ENCODE measurements at places on chromosomes 7 and 10.
A peak's percentile ranks its signal among the peaks of the same experiment; 100 is the strongest.

DNA sequence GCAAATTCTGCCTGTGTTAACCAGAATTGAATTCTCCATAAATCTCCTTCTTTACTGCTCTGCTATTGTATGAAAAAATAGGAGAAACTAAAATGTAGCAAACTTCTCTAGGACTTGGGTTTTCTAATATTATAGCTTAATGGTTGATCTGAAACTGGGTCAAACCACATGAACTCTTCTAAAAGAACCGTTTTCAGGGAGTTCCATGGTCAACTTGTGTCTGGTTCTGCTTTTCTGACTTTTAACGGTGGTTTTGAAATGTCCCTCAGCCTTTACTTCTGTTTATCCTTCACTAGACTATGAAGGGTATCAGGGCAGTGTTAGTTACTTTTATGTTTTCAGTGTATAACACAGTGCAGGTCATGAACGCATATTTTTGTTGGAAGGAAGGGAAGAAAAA is 242.2 kb downstream of the TSPAN12 start:
- H3K36me3 ChIP-seq = no peaks in the 10 kb centered on the region
- no peak for DNase-seq
- no peaks in the 10 kb centered on the region for H3K27me3 ChIP-seq
- no peak overlapping the region for H3K4me3 ChIP-seq
- no peaks in the 10 kb centered on the region for H3K4me1 ChIP-seq
- H3K27ac ChIP-seq = no peak overlapping the region

GRCh38 chr10:85858776-85859515 is 507.6 kb downstream of the GRID1 start:
- no peaks in the 10 kb centered on the region for H3K27me3 ChIP-seq
- H3K36me3 ChIP-seq = no peaks in the 10 kb centered on the region
- no peak overlapping the region for H3K4me3 ChIP-seq
- H3K4me1 ChIP-seq = no peaks in the 10 kb centered on the region

GRCh38 chr7:155864991-155865690 is 52.9 kb upstream of the SHH start:
- no peak overlapping the region for H3K4me3 ChIP-seq
- peaks cover 4% of the 10 kb centered on the region for H3K27me3 ChIP-seq
- no peaks in the 10 kb centered on the region for H3K36me3 ChIP-seq
- H3K4me1 ChIP-seq = peaks cover 10% of the 10 kb centered on the region

DNA sequence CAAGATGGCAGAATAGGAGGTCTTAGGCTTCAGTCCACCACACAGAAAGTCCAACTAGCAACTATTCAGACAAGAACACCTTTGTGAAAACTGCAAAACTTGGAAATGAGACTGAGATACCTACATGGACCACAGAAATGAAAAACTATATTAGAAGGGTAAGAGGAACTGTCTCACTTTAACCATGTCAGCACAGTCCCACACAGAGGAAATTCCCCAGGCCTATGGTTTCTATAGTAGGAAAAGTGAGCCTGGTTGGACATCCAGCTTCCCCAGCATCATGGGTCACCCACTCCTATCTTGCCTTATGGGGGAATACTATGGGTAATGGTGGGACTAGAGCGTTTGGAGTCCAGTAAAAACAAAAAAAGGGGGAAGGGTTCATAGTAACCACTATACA is 38.8 kb upstream of the CDK6 start:
- H3K4me1 ChIP-seq = no peaks in the 10 kb centered on the region
- DNase-seq = no peak
- no peak overlapping the region for H3K27ac ChIP-seq
- H3K36me3 ChIP-seq = no peaks in the 10 kb centered on the region

- H3K27me3 ChIP-seq = no peaks in the 10 kb centered on the region
- H3K4me3 ChIP-seq = no peak overlapping the region
- H3K36me3 ChIP-seq = no peaks in the 10 kb centered on the region
- no peak for DNase-seq
- no peak overlapping the region for H3K27ac ChIP-seq
Observed at GRCh38 chr7:132395361-132395760, 180.9 kb downstream of the PLXNA4 start.

DNA sequence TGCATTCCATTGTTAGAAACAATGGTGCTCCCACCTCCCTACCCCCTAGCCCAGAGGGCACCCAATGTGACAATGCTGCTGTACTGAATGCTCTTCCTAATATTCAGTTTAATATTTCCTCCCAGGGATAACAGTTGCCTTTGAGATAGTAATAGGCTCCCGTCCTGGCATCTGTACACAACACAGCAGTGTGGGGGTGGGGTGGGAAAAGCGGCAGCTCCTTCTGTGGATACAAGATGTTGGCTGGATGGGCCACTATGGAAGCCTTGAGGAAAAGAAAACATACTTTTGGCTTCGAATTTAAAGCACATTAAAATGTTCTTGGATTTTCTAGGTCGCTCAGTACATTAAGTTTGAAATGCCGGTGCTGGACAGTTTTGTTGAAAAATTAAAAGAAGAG is 9.2 kb upstream of the ZNF22 start:
- H3K36me3 ChIP-seq = peaks cover 41% of the 10 kb centered on the region
- no peak overlapping the region for H3K27ac ChIP-seq
- H3K4me1 ChIP-seq = peaks cover 17% of the 10 kb centered on the region

GRCh38 chr7:154409703-154410311 is 357.6 kb downstream of the DPP6 start:
- DNase-seq = peak; percentile 1
- H3K36me3 ChIP-seq = no peaks in the 10 kb centered on the region
- H3K4me3 ChIP-seq = no peak overlapping the region

DNA sequence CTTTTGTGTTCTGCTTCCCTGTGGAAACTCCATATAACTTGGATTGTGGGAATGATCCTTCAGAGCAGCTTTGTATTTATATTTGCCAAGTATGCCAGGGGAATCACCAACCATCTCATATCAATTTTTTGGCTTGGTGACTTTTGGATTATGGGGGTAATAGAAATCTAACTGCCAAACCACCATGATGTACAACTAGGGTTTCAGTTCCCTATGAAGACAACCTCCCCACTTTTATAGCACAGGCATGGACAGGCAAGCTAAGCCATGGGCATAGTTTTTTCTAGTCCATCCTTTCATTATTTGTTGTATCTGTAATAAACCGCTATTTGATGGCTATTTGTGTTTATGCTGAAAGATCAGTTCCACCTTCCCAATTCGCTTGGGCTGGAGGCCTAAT is 17.7 kb downstream of the NPY start:
- no peak for DNase-seq
- no peaks in the 10 kb centered on the region for H3K4me1 ChIP-seq
- H3K27me3 ChIP-seq = no peaks in the 10 kb centered on the region
- H3K27ac ChIP-seq = no peak overlapping the region
- no peaks in the 10 kb centered on the region for H3K36me3 ChIP-seq

DNA sequence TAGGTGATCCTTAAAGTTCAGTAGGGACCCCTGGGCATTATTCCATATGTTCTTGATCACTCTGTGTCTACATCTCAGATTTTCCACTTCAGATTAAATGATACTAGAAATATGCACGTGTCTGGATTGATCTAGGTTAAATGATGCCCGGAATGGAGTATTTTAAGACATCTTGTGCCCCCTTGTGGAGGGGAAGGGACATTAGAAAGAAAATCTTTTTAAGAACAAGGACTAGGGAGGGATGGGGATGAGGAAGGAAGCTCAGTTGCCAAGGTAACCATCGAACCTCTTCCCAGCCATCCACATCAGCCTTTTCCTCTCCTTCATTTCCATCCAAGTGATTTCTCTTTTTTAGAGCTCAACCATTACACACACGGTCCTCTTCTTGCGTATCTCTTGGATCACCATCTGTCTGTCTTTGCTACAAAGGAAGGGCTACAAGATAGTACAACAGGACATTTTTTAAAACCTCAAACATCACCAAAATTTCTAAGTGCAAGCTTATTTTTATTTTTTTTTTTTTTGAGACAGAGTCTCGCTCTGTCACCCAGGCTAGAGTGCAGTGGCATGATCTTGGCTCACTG is 40.5 kb downstream of the PRSS2 start:
- DNase-seq = peak; percentile 64
- H3K27ac ChIP-seq = no peak overlapping the region
- H3K4me3 ChIP-seq = no peak overlapping the region
- no peaks in the 10 kb centered on the region for H3K36me3 ChIP-seq

DNA sequence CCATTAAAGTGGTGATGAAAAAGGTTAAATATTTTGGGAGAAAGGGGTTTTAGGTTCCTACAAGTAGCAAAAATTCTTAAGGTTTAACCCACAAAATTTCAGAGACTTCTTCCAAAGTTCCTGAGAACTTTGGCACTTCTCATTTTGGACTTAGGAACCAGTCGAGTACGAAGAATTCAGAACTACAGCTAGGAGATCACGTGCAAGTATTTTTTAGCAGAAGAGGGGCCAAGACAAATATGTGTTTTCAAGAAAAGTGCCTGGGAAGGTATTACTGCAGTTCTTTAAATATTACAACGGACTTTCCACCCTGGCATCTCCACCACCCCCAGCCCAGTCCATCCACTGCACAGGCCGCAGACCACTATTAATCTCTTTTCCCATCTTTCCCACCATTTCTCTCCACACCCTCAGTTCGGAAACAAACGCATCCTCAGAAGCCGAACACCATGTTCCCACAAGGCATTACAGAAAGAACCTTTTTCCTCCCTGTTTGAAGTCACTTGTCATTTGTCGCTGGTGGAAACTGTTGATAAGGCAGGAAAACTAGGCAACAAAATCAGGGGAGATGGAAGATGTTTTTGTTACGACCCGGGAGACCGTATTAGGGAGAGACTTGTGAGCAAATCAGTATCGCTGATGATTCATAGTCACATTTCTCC is 7.1 kb downstream of the INHBA start:
- peaks cover 23% of the 10 kb centered on the region for H3K36me3 ChIP-seq
- no peaks in the 10 kb centered on the region for H3K27me3 ChIP-seq
- H3K4me3 ChIP-seq = peak overlapping the region; percentile 87
- peaks cover 15% of the 10 kb centered on the region for H3K4me1 ChIP-seq

DNA sequence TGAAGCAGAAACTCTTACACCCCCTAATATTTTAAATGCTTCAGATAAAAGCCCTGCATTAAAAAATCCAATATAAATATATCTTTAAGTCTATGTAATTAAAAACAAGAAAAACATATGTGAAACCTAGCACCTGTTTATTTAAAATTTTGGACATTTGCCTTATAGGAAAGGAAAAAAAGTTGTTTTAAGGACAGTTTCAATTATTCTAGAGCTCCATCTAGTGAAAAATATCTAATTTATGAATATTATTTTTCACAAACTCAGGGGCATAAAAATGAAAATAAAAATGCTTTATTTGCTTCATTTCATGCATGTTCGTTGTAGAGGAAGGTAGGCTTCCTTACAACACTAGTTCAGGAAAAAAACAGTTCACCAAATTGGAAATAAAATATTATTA is 26.1 kb downstream of the ENKUR start:
- H3K4me3 ChIP-seq = no peak overlapping the region
- no peak overlapping the region for H3K27ac ChIP-seq
- H3K27me3 ChIP-seq = no peaks in the 10 kb centered on the region

DNA sequence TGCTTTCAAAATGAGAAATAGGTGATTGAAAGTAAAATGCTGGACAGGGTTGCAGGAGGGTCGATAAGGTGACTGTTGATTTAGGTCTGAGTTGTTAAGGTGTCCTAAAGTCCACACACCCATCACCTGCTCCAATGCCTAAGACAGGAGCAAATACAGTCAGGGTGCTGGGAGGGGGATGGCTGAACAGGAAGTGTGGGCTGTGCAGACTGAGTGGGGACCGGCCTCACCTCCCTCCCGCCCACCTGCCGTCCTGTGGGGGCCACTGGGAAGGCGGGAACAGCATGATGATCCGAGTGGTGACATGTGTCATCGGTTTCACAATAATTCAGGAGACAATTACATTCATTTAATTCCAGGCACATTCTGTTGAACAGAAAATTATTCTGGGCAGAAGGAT is 260.8 kb downstream of the DNAJB6 start:
- H3K27me3 ChIP-seq = no peaks in the 10 kb centered on the region
- H3K36me3 ChIP-seq = no peaks in the 10 kb centered on the region
- no peaks in the 10 kb centered on the region for H3K4me1 ChIP-seq
- H3K4me3 ChIP-seq = no peak overlapping the region

GRCh38 chr7:5578495-5578894 is 154.9 kb upstream of the TNRC18 start:
- H3K27ac ChIP-seq = no peak overlapping the region
- H3K4me1 ChIP-seq = peaks cover 18% of the 10 kb centered on the region

DNA sequence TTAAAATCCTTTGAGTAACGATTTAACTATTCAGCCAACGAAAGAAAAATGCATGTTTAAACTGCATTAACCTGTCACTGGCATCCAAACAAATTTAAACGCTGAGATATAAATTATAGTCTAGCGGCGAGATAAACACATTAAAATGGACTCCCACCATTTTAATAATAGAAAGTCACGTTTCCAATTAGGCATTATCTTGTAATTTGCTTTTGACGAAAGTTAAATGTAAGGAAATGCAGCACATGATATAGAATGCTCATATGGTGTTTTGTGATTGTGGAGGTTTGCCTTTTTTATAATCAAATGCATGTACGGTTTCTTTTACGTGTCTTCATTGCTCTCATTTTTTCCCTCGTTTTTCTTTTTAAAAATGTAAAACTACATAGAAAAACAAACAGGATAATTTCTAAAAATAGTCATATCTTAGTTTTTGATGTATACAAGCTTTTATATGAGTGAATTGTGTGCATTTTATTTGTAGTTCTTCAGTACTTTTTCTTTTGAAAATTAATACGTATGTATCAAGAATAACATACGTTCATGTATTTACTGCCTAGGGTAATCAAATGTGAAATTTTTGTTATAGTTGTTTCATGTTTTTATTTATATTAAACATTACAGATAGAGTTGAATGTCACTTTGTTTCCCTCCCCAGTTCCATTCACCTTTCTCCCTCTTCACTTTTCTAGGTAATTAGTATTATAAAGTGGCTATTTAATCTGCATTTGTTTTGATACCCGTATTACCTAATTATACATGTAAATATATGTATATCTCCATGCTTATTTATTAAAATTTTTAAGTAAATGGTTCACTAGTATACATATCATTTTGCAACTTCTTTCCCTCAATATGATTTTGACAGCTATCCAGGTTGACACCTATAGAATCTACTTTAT is 1.1 kb upstream of the KLF14 start:
- H3K27ac ChIP-seq = no peak overlapping the region
- DNase-seq = no peak
- peaks cover 6% of the 10 kb centered on the region for H3K4me1 ChIP-seq
- no peak overlapping the region for H3K4me3 ChIP-seq
- H3K27me3 ChIP-seq = peaks cover 54% of the 10 kb centered on the region
- H3K36me3 ChIP-seq = no peaks in the 10 kb centered on the region

GRCh38 chr7:68063171-68063570 is 1066.5 kb downstream of the TYW1 start:
- no peaks in the 10 kb centered on the region for H3K27me3 ChIP-seq
- no peak overlapping the region for H3K4me3 ChIP-seq
- no peaks in the 10 kb centered on the region for H3K4me1 ChIP-seq
- no peaks in the 10 kb centered on the region for H3K36me3 ChIP-seq
- H3K27ac ChIP-seq = no peak overlapping the region
